ENCODE measurements at places on chromosomes 11 and 22.
A peak's percentile ranks its signal among the peaks of the same experiment; 100 is the strongest.

DNA sequence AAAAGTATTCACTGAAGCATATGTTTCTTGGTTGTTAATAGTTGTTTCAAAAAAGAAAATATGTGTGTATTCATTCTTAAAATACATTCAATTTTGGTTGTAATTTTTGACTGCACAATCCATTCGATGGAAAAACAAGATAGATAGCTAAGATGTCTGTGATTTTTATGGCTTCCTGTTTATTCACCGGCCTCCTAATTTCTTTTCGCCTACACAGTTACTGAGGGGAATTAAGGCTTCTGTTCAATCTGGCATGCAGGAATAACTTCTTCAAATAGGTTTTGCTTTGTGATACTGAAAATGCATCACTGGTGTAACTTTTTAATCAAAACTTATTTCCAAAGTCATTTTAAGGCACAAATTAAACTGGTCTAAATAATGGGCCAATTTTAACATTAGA lies 290.8 kb upstream of the ARHGAP42 start:
- DNase-seq: no peak

GRCh38 chr11:117717485-117718314 lies 79.3 kb downstream of the DSCAML1 start:
- DNase-seq: peak; percentile 67

- DNase-seq: no peak
These were observed 829 bp upstream of the APOC3 start for GRCh38 chr11:116828632-116829524.

- no peak for DNase-seq
These were observed 51.6 kb downstream of the CLMP start for GRCh38 chr11:123143476-123143875.
